ENCODE measurements at places on chromosomes 11 and 22.

- DNase-seq = no peak
Observed at GRCh38 chr11:92300876-92301275, 76.3 kb downstream of the FAT3 start.

DNA sequence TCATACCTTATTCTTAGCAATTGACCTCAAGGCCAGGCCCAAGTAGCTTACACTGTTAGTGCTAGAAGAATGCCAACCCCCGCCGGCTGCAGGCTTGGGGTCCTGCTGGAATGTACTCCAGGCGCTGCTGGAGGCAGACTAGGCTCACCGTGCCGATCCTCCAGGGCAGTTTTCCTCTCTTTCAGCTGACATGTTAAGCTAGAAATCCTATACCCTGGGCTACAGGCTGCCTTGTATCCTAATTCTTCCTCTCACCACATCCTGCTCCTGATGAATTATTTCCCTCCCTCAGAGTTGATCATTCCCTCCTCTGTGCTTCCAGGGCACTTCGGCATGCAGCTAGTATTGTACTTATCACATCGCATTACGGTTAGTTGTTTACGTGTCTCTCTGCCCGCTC is 3.4 kb downstream of the SPTBN2 start:
- DNase-seq = no peak

DNA sequence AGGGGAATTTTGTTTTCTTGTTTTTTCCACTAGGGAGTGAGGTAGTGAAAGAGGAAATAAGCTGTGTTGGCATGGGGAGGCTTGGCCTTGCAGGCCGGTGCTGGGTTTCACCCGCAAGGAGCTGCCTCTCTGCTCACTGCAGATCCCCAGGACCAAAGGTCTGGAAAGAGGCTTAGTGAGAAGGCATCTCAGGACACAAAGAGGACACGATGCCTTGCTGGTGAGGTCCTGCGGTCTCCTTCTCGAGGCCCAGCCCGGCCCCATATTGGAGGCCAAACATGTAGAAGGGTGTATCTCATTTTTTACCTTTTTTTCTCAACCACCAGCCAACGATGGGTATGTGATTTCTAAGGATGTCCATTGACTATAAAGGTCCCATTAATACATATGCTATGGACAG is 17.6 kb downstream of the TIMP3 start:
- DNase-seq = no peak

DNA sequence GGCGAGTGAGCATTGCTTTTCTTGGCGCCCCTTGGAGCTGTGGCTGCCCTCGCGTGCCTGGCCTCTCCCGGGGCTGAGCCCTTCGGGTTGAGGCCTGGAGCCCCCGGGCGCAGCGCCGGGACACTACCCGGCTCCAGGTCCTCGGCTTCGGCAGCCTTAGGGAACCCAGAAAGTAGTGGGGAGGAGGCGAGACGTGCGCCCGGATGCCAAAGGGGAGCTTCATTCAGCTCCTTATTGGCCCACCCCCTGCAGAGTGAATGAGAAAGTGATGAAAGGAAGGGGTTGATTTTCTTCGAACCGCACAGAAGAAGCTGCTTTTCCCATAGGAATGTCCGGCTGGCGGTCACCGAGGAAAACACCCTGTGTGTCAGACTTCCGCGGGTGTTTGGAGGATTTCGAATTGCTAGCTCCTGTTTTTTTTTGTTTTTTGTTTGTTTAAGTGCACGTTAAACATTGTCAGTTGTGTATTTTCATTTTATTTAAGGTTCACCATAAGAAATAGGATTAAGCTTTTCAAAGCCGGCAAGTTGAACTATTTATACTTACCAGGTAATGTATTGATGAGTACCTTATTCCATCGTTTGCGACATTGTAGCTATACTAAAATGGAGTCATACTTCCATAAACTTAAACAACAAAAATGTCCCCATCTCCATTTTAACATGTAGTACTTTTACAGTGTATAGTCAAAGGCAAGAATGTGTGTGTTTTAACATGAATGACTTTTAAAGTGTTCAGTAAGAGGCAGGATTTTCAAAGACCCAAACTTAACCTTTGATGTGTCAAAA is 841 bp upstream of the EIF4G2 start:
- DNase-seq = peak; percentile 35

GRCh38 chr11:88849368-88849767 is 216.4 kb downstream of the GRM5 start:
- no peak for DNase-seq

- no peak for DNase-seq
Observed at GRCh38 chr11:12603143-12604088, 70.8 kb upstream of the TEAD1 start.

DNA sequence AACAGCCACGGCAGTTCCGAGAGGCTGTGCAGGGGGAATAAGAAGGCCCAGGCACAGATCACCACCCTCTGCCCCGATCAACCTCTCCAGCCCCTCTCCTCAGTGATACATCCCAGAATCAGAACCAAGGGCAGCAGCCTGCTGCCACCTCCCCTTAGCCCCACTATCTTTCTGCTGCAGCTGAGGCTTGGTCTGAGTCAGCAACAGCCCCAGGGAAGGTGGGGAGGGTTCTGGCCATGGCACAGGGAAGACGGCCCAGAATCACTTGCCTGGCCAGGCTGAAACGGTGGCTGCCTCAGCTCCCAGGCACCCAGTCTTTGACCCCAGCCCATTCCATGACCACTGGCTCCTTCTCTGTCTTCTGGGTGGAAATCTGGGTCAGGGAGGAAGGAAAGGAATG is 2.3 kb downstream of the CHID1 start:
- DNase-seq = no peak

- DNase-seq = no peak
Observed at GRCh38 chr11:126756855-126757254, 243.7 kb downstream of the KIRREL3 start.

DNA sequence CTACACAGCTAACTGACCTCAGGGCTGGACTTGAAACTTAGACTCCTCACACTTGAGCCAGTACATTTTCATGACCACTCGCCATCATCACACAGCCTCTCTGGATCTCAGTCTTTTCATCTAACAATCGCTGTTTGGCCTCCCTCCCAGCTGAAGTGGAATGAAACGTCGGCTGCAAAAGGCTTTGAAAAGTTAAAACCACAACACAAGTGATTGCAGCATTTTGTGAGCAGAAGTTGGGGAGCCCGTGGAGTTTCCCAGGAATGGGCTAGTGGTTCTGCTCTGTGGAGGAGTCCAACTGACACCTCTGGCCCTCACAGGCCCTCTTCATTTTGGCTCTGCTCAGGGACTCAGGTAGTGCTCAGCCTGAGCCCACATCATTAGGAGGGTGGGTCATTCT is 35.9 kb upstream of the TRIM29 start:
- DNase-seq = no peak
